ENCODE measurements at places on chromosomes 1 and 21.

DNA sequence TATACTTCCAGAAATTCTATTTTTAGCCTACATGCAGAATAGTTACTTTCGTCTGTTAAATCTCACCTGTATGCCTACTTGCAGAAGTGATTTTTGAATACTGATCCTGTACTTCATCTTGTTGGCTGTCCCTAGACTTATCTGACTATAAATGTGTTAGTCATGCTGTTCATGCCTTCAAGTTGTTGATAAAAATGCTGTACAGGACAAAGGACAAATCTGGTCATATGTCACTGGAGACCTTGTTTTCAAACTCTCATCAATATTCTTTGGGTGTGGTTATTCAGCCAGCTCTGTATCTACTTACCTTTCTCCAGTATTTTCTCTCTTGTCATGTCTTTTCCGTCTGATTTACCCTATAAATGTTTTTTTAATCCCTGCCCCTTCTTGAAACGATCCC is 132.9 kb downstream of the RNF220 start:
- DNase-seq: no peak

DNA sequence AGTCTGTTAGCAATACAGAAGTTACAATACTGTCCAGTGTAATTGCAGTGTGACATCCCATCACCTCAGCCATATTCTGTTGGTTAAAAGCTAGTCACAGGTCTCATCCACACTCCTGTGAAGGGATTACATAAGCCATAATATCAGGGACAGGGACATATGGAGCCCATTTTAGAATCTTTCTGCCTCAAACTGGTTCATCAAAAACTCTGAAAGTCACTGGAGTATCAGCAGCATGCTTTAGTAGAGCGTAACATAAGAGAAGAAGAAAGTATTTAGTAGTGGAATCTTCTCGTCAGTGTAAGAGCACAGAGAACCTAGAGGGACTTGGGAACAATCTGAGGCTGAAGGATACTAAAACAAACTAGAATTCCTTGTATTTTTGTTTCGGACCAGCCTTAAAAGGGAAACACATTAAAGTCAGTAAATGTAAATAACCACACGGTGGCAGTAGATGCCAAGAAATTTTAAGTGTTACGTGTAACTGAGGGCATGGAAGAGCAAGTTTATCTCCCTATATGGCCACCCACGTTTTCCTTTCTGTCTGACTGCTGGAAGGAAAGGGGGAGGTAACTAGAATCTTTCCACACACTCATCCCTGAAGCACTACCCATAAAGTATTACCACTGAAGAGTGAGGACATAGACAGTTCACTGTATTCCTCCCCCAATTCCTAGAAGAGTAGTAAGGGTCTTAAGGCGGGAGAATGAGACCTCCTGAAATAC is 41.6 kb upstream of the AGL start:
- no peak for DNase-seq

DNA sequence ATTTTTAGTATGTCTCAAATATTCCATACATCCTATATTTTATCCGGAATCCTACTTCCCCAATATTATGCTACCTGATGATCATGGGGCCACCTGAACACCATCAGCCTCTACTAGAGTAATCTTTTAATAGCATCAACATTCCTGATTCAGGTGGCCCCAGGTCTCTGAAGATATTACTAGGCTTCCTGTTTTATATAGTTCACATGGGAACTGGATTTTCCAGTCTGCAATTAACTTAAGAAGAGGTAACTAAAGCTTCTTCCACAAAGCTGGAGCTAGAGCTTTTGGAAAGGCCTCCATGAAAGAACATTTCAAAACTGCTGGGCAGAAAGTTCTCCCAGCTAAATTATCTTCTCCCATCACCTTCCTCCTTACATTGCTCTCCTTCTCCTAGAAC is 72.3 kb upstream of the ADAM30 start:
- DNase-seq: no peak

- no peak for DNase-seq
Measured at GRCh38 chr1:41108696-41109275, 87.3 kb upstream of the SLFNL1 start.

GRCh38 chr1:119046429-119046784 is 58.3 kb upstream of the TBX15 start:
- DNase-seq: no peak

DNA sequence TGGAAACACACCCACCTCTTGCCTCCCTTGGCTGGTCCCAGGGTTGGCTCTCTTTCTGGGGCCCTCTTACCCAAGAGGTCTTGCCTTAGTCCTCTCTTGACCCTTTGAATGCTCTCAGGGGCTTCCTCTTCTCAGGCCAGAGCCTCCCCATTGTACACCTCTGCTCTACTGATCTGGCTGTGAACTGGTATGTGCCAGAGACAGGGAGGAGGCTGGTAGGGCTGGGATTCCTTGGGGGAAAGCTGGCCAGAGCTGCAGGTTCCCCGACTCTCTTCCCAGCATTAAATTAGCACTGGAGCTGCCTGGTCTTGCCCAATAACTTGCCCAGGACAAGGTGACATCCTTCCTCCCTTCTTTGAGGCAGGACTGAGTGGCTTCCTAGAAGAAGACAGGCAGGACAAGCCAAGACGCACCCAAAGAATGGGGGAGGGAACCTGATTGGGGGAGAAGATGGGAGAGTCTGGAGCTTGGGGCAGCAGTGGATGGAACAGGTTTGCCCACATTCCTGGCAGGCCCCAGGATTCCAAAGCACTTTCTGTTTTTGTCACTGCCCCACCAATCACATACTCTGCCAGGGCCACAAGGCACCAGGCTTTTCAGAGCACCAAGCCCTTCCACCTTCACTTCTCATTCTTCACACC is 37.2 kb upstream of the CITED4 start:
- no peak for DNase-seq

- DNase-seq: no peak
Measured at GRCh38 chr1:70762386-70762785, 285.2 kb downstream of the PTGER3 start.

GRCh38 chr1:180116964-180117763 is 37.5 kb upstream of the QSOX1 start:
- no peak for DNase-seq

- DNase-seq: no peak
Measured at GRCh38 chr1:171180670-171181069, 4.4 kb upstream of the FMO2 start.

DNA sequence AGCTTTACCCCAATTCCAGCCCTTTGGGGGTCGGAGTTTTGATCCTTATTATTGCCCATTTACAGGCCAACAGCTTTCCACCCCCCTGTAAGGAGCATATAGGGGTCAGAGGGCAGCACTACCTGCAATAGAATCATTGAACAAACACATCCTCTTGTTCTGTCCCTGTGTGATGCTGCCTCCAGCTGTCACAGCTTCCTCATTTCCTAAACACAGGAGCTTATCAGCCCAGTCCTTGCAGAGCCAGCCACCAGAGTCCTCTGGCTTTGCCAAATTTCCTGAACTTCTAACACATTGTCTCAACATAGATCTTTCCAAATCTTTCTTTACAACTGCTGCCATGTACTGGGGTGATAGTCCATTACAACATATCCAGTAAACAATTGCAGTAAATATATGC is 32.8 kb upstream of the PTBP2 start:
- no peak for DNase-seq

DNA sequence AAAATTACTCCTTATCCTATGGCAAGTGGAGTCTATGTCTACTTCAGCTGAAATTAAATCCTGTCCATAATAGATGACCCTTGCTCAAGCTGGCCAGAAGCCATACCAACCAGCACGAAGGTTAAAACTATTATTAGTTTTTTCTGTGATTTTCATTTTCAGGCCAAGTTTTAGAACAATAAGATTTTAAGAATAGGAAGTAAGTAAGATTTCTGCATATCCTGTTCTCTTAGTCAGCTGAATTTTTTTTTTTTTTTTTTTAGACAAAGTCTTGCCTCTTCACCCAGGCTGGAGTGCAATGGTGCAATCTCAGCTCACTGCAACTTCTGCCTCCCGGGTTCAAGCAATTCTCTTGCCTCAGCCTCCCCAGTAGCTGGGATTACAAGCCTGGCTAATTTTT is 6.1 kb upstream of the RBP7 start:
- no peak for DNase-seq

- DNase-seq: no peak
Measured at GRCh38 chr1:115567431-115567830, 74.3 kb upstream of the VANGL1 start.

GRCh38 chr1:210900820-210901219 is 233.1 kb downstream of the KCNH1 start:
- DNase-seq: no peak

DNA sequence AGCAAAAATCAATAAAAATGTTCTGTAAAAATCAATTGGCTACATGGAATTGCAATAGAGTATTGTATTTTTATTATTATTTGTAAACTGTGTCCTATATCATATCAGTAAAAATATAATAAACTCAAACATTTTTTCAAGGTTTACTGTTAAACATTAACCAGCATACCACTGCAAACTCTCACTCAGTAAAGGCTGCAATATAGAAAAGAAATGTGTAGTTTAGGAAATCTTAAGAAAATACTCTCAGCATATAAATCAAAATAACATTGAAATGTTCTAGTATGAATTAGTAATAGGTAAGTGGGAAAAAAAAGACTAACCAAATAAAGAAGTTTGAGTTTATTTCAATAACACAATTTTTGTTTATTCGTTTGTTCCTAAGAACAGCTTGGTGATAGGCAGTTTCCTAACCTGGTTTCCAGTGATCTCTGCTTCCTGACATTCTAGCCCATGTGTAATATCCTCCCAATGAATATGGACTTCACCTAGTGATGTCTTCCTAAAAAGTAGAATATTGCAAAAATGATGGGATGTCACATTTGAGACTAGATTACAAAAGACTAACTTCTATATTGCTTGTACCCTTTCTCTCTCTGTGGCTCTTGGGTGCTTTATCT is 870.1 kb downstream of the BRINP3 start:
- DNase-seq: no peak

- DNase-seq: no peak
Measured at GRCh38 chr1:102466487-102466886, 469.8 kb upstream of the OLFM3 start.

GRCh38 chr1:240644732-240645131 is 32.8 kb upstream of the GREM2 start:
- DNase-seq: no peak

DNA sequence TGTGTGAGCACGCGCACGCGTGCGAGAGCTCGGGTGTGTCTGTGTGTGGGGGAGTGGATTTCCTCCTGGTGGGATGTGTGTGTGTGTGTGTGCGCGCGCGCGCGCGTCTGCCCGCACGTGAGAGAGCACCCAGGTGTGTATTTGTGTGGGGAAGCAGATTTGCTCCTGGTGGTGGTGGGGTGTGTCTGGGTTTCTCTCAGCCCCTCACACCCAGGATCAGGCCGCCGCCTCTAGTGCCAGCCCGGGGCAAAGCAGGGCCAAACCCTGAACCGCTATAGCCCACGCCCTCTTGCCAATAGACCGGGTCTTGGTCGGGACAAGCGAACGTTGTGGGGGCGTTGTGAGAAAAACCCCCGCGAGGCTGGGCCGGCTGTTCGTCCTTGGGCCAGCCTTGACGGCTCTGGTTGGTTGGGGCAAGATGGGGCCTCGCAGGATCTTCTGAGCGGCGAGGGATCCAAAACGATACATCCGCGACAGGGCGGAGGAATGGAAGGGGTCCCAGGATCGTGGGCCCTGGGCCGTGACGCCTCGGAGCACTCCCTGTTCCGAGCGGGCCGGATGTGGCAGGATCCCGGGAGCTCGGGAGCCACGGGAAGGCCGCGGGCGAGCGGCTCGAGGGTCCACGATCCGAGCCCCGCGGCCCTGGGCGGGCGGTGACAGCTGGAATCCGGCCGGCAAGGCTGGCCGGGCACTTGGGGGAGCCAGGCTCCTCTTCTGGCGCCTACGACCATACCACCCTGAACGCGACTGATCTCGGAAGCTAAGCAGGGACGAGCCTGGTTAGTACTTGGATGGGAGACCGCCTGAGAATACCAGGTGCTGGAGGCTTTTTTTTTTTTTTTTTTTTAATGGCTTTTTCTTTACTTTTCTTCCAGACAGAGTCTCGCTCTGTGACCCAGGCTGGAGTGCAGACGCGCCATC is 68.2 kb downstream of the RNF187 start:
- DNase-seq: peak; percentile 75

DNA sequence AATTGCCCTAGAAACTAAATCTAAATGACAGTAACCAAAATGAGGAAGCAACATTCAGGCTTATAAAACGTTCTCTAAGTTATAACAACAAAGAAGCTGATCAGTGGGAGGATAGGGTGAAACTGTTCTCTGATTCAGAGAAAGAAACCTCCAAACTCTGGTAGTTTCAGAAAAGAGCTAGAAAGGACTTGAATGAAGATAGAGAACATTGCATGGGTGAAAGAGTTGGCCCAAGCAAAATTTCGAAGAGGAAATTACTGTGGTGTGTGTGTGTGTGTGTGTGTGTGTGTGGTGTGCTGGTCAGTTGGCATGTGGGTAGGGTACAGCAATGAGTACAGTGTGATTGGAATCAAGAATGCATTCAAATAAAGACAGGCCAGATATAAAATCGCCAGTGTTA is 16.5 kb upstream of the SPAG17 start:
- DNase-seq: no peak

- no peak for DNase-seq
Measured at GRCh38 chr1:112643080-112643479, 23.4 kb downstream of the CAPZA1 start.

DNA sequence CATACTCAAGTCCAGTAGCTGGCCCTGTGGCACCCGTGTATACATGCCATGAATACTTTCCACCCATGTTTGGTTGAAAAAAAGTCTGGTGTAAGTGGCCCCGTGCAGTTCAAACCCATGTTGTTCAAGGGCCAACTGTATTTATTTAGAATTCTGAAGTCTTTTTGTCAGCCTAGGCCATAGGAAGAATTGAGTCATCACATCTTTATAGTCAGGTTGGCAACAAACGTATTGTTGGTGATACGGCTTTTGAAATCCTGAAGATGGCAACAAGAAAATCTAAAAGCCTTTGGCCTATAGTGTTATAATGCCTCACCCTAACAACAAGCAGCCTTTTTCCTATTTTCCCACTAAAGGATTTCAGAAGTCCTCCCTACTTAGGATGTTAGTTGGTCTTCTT is 363.6 kb downstream of the PLPP3 start:
- no peak for DNase-seq

DNA sequence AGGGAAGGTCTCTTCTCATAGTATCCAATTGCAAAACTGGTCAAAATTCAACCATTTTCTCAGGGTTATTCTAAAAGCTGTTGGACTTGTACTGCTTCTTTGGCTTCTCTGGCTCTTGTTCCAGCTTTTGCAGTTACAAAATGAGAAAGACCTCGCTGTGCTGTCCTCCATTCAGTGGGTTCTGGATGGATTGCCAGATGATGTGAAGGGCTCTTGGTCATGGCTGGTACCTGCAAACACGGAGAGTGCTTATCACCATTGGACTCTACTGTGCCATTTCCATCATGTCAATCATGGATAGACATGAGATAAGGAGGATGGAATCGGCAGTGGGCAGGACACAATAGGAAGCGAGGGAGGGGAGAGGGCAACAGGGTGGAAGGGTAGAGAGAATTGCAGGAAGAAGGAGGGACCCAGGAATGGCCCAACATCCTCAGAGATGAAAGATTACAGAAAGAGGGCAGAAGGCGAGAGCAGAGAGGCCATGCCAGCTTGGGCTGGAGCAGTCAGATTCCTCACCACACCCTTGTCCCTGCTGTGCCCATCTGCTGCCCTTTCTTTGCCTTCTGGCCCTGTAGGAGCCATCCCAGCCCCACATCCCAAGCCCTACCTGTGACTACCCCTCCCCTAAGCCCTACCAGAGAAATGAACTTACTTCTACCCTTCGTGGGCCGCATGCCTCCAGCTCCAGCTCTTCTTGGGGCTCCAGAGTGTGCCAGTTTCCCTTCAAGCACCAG is 70.3 kb downstream of the HIVEP3 start:
- no peak for DNase-seq

All from activated CD8-positive, alpha-beta memory T cell treated with anti-CD3 and anti-CD28 coated beads, Interleukin-2, amount 50 U/mL, for 48 hours (primary cell).